ENCODE measurements at places on chromosomes 2 and 18.

DNA sequence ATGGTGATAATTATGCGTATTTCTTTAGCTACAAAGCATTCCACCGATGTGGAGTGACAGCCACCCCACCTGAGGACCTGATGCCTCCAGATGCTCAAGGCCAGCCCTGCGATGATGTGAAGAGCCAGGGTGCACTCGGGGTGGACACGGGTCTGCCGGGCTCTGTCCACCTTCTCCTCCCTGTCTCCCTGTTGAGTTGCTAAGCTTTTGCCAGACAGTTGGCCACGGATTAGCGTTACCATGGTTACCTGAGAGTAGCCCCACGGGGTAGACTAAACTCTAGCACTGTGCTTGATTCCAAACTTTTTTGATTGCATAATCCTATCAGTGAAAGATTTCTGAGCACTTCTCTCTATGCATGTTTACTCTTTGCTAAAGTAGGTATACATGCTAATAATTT lies 86.2 kb downstream of the SMIM21 start:
- H3K4me3 ChIP-seq = no peak overlapping the region
- H3K27ac ChIP-seq = no peak overlapping the region
- H3K27me3 ChIP-seq = no peaks in the 10 kb centered on the region
- no peaks in the 10 kb centered on the region for H3K36me3 ChIP-seq
- no peak for DNase-seq
- H3K4me1 ChIP-seq = no peaks in the 10 kb centered on the region

DNA sequence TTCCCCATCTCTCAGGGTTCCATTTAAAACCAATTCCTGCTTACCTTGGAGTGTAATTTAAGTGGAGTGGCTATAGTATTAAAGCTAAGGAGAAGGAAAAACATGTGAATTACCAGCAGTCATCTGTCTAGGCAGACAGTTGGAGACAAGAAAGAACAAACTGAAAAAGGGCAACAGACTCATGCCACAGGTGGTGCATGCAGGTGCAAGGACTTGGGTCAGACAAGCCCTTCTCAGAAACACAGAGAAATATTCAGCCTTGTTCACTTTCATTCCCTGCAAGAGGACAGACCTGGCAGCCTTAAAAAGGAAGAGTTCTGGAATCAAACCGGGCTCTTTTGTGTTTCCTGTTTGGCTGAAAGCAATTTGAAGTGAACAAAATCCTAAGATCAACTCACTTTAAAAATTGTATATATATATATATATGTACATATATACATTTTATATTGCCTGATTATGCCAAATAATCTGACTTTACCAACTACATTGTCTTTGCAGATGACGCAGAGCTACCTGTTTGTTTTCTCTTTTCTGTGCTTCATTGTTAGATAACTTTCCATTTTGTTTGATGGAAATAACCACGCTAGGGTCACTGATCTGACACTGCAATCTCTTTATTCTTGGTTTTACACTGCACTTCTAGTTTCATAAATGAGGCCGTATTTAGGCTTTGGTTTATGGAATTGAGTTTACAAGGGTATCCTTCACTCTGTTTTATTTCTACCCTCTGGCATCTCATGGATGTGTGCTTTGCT lies 35.1 kb upstream of the VPS54 start:
- H3K4me1 ChIP-seq = no peaks in the 10 kb centered on the region
- H3K27ac ChIP-seq = no peak overlapping the region
- H3K27me3 ChIP-seq = no peaks in the 10 kb centered on the region
- no peaks in the 10 kb centered on the region for H3K36me3 ChIP-seq
- no peak overlapping the region for H3K4me3 ChIP-seq
- no peak for DNase-seq

- no peak for DNase-seq
- H3K27me3 ChIP-seq = no peaks in the 10 kb centered on the region
- H3K4me3 ChIP-seq = no peak overlapping the region
- no peaks in the 10 kb centered on the region for H3K36me3 ChIP-seq
These were observed 154.7 kb downstream of the TSN start for GRCh38 chr2:121910139-121910538.

- DNase-seq = no peak
- no peak overlapping the region for H3K4me3 ChIP-seq
- no peaks in the 10 kb centered on the region for H3K36me3 ChIP-seq
- H3K27ac ChIP-seq = no peak overlapping the region
These were observed 75.2 kb upstream of the OTOS start for GRCh38 chr2:240215676-240216051.

DNA sequence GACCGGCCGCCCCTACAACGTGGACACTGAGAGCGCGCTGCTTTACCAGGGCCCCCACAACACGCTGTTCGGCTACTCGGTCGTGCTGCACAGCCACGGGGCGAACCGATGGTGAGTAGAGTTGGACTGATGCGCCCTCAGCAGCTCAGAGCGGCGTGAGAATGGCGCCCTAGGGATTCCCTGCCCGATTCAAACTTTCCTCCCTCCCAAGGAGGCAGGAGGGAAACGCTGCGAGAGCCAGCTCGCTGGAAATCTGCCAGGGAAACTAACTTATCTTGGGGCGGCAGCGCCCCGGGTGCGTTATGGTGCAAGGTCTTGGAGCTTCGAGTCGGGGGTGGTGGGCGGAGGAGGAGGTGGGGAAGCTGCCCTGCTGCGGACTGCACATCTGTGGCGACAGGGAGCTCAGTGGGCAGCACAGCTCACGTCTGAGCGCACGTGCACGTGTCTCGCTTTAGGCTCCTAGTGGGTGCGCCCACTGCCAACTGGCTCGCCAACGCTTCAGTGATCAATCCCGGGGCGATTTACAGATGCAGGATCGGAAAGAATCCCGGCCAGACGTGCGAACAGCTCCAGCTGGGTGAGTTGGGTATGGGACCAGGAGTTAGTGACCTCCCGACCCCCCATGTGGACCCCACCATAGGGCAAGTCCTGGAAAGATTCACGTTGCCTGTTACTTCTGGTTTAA lies 697 bp downstream of the ITGA4 start:
- no peaks in the 10 kb centered on the region for H3K4me1 ChIP-seq
- DNase-seq = peak; percentile 43
- peaks cover 16% of the 10 kb centered on the region for H3K27me3 ChIP-seq

GRCh38 chr2:42495234-42495581 lies 1.4 kb upstream of the KCNG3 start:
- DNase-seq = no peak
- H3K27ac ChIP-seq = no peak overlapping the region
- H3K4me3 ChIP-seq = peak overlapping the region; percentile 79
- H3K27me3 ChIP-seq = peaks cover 2% of the 10 kb centered on the region

- no peak overlapping the region for H3K4me3 ChIP-seq
- no peak for DNase-seq
These were observed 126.2 kb upstream of the MAPRE2 start for GRCh38 chr18:34915046-34915445.

DNA sequence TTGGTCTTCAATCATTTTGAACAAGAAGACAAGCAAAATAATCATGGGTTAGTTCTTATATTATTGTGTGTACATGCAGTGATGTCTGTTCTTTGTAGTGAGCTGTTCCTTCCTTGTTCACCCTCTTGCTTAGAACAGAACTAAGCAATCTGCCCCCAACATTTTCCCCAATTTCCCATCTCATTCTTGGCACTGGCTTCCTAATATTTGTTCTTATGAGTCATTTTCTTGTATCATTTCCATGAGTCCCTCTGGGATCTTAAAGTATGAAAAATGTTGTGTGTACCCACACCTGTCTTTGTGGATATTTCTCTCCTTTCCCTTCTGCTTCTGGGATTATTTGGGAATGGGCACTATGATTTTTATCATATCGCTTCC lies 3.5 kb upstream of the IL1B start:
- no peaks in the 10 kb centered on the region for H3K4me1 ChIP-seq
- H3K27me3 ChIP-seq = no peaks in the 10 kb centered on the region
- H3K27ac ChIP-seq = no peak overlapping the region
- no peak for DNase-seq

GRCh38 chr2:138267902-138268254 lies 233.7 kb upstream of the SPOPL start:
- H3K4me1 ChIP-seq = peaks cover 5% of the 10 kb centered on the region
- H3K36me3 ChIP-seq = peaks cover 2% of the 10 kb centered on the region
- H3K27me3 ChIP-seq = no peaks in the 10 kb centered on the region
- H3K4me3 ChIP-seq = no peak overlapping the region

GRCh38 chr2:16756831-16757644 lies 91.4 kb upstream of the CYRIA start:
- H3K4me1 ChIP-seq = no peaks in the 10 kb centered on the region
- H3K27me3 ChIP-seq = no peaks in the 10 kb centered on the region
- no peak overlapping the region for H3K27ac ChIP-seq
- H3K36me3 ChIP-seq = no peaks in the 10 kb centered on the region

DNA sequence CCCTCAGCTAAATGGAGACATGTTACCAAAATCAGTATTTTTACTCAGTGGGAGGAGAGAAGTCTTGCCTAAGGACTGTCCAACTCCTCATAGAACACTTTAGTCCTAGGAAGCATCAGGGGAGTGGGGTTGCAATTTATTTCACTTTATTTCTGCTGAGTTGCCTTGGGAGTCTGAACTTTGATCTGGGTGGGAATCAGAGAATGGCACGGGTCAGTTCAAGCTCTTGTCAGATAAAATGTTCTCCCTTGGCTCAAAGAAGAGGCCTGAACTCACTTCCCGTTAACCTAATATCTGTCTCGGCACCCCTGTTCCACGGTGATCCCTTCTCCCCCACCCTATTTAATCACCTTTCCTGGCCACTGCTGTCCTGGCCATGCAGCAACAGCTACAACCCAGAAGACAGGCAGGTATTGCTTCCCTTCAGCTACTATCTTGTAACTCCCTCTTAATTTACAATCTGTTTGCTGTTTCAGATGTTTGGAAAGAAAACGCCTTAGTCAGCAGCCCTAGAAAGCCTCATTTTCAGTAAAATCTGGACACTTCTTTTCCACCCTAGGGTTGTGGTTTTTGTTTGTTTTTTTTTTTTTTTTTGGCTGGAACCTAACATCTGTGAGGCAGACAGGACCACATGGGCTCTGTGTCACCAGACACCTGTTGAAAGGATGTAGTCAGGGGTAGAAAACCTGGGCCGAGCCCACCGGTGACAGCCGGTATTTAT lies 52.5 kb downstream of the SERTAD2 start:
- peaks cover 4% of the 10 kb centered on the region for H3K36me3 ChIP-seq
- H3K4me1 ChIP-seq = no peaks in the 10 kb centered on the region
- H3K27ac ChIP-seq = no peak overlapping the region
- H3K27me3 ChIP-seq = no peaks in the 10 kb centered on the region

- DNase-seq = no peak
- no peak overlapping the region for H3K27ac ChIP-seq
- no peak overlapping the region for H3K4me3 ChIP-seq
These were observed 332.9 kb downstream of the CDH2 start for GRCh38 chr18:27843783-27844777.

DNA sequence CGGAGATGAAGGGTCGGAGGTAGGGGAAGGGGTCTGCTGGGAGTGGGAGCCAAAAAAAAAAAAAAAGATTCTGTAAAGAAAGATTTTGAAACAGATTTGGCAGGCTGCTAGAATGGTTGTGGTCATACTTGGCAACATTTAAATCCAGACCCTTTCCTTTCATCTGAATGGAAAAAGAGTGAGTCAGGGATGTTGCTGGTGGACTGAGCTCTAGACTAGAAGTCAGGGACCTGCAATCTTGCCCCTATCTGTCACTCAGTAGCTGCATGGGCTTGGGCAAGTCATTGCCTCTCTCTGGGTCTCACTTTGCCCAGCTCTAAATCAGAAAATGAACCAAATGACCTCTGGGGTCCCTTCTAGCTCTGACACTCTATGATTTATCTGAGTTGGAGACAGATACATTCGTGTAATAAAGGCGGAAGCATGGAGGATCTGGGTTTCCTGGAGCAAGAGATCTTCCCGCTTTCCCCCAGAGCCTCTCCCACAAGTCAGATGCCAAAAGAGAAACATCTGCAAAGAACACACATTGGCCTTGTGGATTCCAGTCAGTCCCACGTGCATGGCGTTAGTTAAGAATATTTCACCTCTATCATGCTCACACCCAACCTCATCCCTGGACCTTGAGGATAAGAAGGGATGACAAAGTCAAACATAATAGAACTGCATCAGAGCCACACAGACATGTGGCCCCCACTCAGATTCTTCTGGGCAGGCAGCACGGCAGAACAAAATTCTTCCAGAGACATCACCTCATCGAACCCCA lies 58.5 kb downstream of the ADD2 start:
- H3K4me3 ChIP-seq = no peak overlapping the region
- no peaks in the 10 kb centered on the region for H3K27me3 ChIP-seq
- peak; percentile 3 for DNase-seq

DNA sequence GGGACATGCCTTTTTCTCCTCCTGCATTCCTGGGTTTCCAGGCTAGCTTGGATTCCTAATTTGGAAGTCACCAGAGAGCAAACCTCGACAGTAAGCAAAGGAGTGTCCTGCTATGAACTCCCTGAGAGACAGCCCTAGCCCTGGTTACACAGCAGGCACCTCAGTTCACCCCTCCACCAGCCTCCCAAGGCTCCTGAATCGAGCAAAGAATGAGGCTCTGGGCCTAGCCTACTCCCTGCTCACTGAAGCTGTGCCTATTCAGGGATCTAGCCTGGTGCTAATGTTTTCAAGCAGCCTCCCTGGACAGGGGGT lies 66.7 kb upstream of the RMDN2 start:
- H3K36me3 ChIP-seq = no peaks in the 10 kb centered on the region
- no peaks in the 10 kb centered on the region for H3K4me1 ChIP-seq
- H3K27me3 ChIP-seq = no peaks in the 10 kb centered on the region

DNA sequence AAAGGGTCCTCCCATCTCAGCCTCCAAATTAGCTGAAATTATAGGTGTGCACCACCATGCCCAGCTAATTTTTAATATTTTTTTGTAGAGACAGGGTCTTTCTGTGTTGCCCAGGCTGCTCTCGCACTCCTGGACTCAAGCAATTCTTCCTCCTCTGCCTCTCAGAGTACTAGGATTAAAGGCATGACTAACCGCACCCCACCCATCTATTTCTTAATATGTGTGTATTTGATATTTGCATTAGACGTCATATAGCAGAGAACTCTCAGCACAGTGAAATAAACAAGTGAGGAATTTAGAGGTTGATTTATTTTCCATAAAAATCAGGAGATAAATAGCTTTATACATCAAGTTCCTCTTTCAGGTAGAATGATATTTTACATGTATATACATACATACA lies 213.5 kb downstream of the FSIP2 start:
- H3K27me3 ChIP-seq = no peaks in the 10 kb centered on the region
- H3K36me3 ChIP-seq = no peaks in the 10 kb centered on the region
- no peak overlapping the region for H3K4me3 ChIP-seq
- H3K27ac ChIP-seq = no peak overlapping the region
- DNase-seq = no peak

All from H9 (cell line).